ENCODE measurements at places on chromosomes 5 and 9. TPM values are rescaled to one million over a fixed set of nuclear protein-coding genes. Genes with fewer than 3 reads are reported as not detected.

PTCD2 gene
- 10.3 TPM for total RNA-seq

EXOC3 gene
- total RNA-seq = 22.0 TPM

TIMD4 gene
- total RNA-seq = not detected

PRDM9 gene
- total RNA-seq = not detected

DIRAS2 gene
- total RNA-seq = not detected

TAF1L gene
- not detected for total RNA-seq

TMEM174 gene
- total RNA-seq = not detected

ZNF608 gene
- total RNA-seq = 2.3 TPM

PLPPR1 gene
- not detected for total RNA-seq

SERINC5 gene
- 19.1 TPM for total RNA-seq

TMEFF1 gene
- 0.54 TPM for total RNA-seq

LCN15 gene
- not detected for total RNA-seq

PTGDS gene
- not detected for total RNA-seq

CCDC180 gene
- 0.54 TPM for total RNA-seq

PHF24 gene
- total RNA-seq = 0.54 TPM

SLC45A2 gene
- total RNA-seq = not detected

ANKDD1B gene
- total RNA-seq = 0.10 TPM

THBS4 gene
- total RNA-seq = 1.1 TPM

Data from foreskin keratinocyte (primary cell).